Sigmoid colon (tissue), 7 donors: ENCODE measurements at places on chromosomes 6 and 20. TPM values are rescaled to one million over a fixed set of nuclear protein-coding genes. Genes with fewer than 3 reads are reported as not detected.

DNA sequence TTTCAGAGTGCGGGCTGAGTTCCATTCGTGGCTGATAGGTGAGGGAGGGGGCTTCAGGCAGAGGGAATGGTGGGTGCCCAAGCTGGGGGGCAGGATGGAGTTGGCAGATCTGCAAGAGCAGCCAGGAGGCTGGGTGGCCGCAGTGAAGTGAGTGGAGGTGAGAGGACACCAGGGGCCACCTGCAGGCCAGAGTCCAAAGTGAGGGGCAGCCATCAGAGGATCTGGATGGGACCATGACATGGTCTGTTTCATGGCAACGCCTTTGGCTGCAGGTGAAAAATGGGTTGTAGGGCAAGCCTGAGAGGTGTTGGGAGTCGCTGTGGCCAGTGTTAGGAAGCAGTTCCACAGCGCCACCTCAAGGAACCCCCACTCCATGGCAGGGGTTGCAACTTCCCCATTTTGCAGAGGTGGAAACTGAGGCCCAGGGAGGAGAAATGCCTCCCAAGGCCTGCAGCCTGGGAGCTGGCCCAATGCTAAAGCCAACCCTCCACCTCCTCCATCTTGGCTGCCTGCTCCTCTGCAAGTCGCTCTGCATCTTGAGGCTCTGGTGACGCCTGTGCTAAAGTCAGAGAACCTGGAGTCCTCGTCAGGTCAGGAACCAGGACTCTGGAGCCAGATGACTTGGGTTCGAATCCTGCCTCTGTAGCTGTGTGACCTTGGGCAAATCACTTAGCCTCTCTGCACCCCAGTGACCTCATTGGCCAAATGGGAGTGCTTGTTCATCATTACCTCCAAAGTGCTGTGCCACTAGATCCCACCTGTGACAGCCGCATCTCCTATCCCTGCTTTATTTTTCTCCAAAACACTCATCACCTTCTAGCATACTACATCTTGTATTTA, 153.8 kb downstream of the CEBPB start:
- H3K36me3 ChIP-seq, result no peaks in the 10 kb centered on the region
- no peak overlapping the region for H3K4me3 ChIP-seq
- no peaks in the 10 kb centered on the region for H3K27me3 ChIP-seq
- H3K4me1 ChIP-seq, result no peaks in the 10 kb centered on the region
- H3K27ac ChIP-seq, result no peak overlapping the region

DNA sequence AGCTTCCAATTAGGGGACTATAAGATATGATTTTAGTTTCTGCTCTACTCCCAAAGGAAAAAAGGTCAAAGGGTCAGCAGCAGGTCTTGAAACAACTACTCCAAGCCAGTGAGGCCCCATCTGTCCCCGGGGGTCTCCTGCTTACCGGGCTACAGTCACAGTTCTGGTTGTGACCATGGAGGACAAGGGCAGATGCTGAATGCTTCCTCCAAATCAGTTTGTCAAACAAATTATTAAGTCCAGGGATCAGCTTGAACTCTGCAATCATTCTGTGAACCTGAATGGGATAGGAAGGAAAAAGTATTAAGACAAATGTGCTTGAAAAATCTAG, 60.2 kb downstream of the MYH7B start:
- H3K4me1 ChIP-seq, result no peaks in the 10 kb centered on the region
- H3K27me3 ChIP-seq, result no peaks in the 10 kb centered on the region
- no peak overlapping the region for H3K4me3 ChIP-seq
- DNase-seq, result no peak
- peaks cover 86% of the 10 kb centered on the region for H3K36me3 ChIP-seq

DNA sequence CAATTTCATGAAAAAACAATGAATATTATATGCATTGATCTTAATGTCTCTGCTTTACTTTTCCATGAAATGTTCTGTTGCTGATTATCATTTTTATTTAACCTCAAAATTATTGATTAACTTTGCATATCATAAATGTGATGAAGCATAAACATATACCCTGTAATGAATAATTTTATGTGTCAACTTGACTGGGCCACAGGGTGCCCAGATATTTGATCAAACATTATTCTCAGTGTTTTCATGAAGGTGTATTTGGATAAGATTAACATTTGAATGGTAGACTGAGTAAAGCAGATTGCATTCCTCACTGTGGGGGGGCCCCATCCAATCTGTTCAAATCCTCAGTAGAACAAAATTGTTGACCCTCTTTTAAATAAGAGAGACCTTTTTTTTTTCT, 265.2 kb downstream of the CENPW start:
- no peaks in the 10 kb centered on the region for H3K27me3 ChIP-seq
- H3K4me3 ChIP-seq, result no peak overlapping the region
- no peak overlapping the region for H3K27ac ChIP-seq
- no peaks in the 10 kb centered on the region for H3K36me3 ChIP-seq

DNA sequence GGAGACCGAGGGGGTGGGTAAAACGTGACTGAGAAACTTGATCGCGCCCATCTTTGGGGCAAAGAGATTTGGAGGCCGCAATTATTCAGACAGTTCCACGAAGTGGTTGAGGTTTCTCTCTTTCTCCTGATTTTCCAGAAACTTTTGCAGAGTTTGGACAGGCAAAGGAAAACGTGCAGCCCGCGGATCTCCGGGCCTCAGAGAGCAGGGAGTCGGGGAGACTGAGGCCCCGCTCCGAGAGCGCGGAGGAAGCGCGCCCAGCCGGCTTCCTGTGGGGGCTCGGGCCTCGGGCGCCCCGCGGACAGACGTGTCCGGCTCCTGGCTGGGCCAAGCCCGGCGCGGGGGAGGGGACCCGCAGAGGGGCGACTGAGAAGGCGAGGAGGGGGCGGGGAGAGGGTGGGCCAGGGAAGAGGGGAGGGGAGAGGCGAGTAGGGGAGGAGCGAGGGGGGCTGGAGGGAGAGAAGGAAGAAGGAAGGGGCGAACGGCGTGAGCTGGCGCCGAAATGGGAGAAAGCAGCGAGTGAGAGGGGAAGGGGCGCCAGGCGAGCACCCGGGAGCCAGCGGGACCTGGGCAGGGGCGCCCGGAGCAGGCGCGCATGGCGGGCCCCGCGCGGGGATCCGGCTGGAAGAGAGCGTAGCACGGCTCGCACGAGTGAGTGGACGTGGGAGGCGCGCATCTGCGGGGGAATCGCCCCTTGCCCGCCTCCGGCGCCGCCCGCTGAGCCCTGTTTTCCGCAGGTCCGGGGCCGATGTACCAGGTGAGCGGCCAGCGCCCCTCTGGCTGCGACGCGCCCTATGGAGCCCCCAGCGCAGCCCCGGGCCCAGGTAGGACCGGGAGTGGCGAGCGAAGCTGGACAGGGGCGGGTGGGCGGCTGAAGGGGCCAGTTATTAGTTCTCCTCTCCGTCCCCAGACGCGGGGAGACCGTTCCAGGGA, at the start of gene MDFI:
Gene MDFI (plus strand): TSS at position 467 of the 933 bp plus-strand sequence. CDS start 282 bp downstream, at position 749.
- H3K36me3 ChIP-seq, result no peaks in the 10 kb centered on the region
- peak within 1 kb of the TSS; percentile 37 for H3K4me3 ChIP-seq
- H3K27ac ChIP-seq, result no peak within 1 kb of the TSS
- DNase-seq, result no peak
- H3K27me3 ChIP-seq, result peaks cover 39% of the 10 kb centered on the region

GRCh38 chr6:169140986-169141495, 112.6 kb downstream of the THBS2 start:
- peak overlapping the region; percentile 72 for H3K27ac ChIP-seq
- no peaks in the 10 kb centered on the region for H3K36me3 ChIP-seq

The ACAT2 gene
- 6.3 TPM for total RNA-seq

The CBLN4 gene
- total RNA-seq, result not detected

The LY6G6F gene
- not detected for total RNA-seq

The PRDM13 gene
- not detected for total RNA-seq
